ENCODE measurements at places on chromosomes 7 and 10. TPM values are rescaled to one million over a fixed set of nuclear protein-coding genes. Genes with fewer than 3 reads are reported as not detected.
A peak's percentile ranks its signal among the peaks of the same experiment; 100 is the strongest.

GRCh38 chr7:123148813-123149212 is 51.0 kb downstream of the SLC13A1 start:
- H3K36me3 ChIP-seq: no peaks in the 10 kb centered on the region
- no peaks in the 10 kb centered on the region for H3K27me3 ChIP-seq
- H3K27ac ChIP-seq: no peak overlapping the region
- no peak overlapping the region for H3K4me3 ChIP-seq

DNA sequence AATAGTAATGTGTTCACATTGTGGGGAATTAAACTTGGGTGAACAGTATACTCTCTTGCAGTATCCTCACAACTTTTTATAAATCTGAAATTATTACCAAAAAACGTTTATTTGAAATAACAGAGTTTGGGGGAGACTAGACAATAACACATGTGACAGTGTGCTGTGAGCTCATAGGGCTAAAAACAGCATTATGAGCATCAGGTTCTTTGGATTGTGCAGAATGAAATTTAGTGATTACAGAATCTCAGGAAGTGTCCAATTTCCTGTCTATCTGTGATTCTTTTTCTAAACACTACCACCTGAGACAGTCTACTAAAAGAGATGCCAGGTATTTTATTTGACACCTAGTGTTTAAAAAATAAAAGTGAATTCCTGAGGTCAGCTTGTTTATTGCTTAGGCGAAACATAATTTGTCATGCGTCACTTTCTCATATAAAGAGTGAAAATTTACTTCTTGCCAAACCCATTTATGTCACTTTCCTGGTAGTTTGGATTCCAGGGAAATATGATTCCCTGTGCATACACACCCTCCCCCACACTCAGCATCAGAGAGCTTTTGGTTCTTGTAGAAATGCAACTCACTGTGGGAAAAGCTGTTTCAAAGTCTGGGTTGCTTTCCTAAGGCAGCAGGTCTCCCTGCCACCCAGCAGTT is 71.2 kb downstream of the AOAH start:
- DNase-seq: no peak
- H3K4me3 ChIP-seq: no peak overlapping the region
- H3K27ac ChIP-seq: no peak overlapping the region
- H3K4me1 ChIP-seq: peaks cover 32% of the 10 kb centered on the region

GRCh38 chr7:158856883-158857668 is 718 bp downstream of the DYNC2I1 start:
- no peaks in the 10 kb centered on the region for H3K27me3 ChIP-seq
- no peak overlapping the region for H3K27ac ChIP-seq
- DNase-seq: no peak
- H3K4me3 ChIP-seq: peak overlapping the region; percentile 98
- peaks cover 10% of the 10 kb centered on the region for H3K36me3 ChIP-seq
- peaks cover 40% of the 10 kb centered on the region for H3K4me1 ChIP-seq

DNA sequence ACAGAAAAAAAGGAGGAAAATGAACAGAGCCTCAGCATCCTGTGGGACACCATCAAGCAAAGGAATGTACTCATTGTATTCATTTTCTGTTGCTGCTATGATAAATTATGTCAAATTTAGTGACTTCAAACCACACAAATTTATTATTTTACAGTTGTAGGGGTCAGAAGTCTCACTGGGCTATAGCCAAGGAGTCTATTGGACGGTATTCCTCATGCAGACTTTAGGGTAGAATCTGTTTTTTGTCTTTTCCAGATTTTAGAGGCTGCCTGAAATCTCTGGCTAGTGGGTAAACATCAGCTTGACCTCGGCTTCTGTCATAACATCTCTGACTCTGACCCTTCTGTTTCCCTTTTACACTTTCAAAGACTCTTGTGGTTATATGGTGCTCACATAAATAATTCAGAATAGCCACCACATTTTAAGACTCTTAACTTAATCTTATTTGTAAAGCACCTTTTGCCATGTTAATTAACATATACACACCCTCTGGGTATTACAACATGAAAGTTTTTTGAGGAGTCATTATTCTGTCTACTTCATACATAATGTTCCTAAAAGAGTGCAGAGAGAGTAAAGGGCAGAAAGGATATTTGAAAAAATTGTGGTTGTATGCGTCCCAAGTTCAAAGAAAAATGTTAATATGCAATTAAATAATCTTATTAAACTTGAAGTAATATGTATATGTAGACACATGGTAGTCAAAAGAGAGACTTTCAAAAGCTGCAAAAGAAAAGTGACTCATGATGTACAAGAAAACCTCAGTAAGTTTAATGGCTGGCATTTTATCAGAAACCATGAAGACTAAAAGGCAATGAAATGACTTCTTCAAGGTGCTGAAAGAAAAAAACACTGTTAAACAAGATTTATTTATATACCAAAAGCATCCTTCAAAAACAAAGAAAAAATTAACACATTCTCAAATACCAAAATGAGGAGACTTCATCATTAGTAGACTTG is 70.8 kb upstream of the MEOX2 start:
- H3K27ac ChIP-seq: no peak overlapping the region
- DNase-seq: no peak
- H3K27me3 ChIP-seq: no peaks in the 10 kb centered on the region
- H3K4me3 ChIP-seq: no peak overlapping the region
- H3K36me3 ChIP-seq: no peaks in the 10 kb centered on the region
- no peaks in the 10 kb centered on the region for H3K4me1 ChIP-seq

The SPDYE6 gene
- total RNA-seq: 0.13 TPM

Measured in activated CD4-positive, alpha-beta memory T cell treated with anti-CD3 and anti-CD28 coated beads, Interleukin-2, amount 10 ng/mL, durations not matched to agents 7 days and 5 days (primary cell).